Left lung (tissue), 14 donors: ENCODE measurements at places on chromosomes 5 and 9.

GRCh38 chr9:706606-707459, 134.7 kb upstream of the DMRT1 start:
- peak; percentile 65 for DNase-seq

DNA sequence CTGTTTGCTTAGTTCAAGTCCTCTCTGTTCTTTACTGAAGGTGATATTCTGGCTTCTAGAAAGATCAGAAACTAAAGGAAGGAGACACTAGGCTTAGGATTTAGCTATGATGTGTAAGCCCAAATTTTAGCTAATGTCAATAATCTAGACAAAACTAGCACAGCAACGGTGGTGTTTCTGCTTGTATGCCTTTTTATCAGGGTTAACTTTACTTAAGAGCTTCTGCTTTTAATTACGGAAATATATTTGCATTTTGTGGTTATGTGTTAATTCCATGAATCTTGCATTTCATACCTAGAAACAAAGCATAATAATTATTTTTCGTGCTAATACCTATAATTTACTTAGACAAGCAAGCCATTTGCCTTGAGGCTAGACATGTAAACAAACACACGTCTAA, 96.1 kb downstream of the PAX5 start:
- no peak for DNase-seq

- DNase-seq, result no peak
Measured at GRCh38 chr5:180785794-180786221, 16.8 kb downstream of the MGAT1 start.

GRCh38 chr5:14040542-14040941, 96.1 kb upstream of the DNAH5 start:
- no peak for DNase-seq

- DNase-seq, result no peak
Measured at GRCh38 chr5:143208781-143209510, 194.5 kb downstream of the NR3C1 start.

GRCh38 chr9:113622600-113623400, 159.3 kb downstream of the RGS3 start:
- DNase-seq, result no peak

GRCh38 chr5:174733091-174733690, 8.8 kb downstream of the MSX2 start:
- no peak for DNase-seq

DNA sequence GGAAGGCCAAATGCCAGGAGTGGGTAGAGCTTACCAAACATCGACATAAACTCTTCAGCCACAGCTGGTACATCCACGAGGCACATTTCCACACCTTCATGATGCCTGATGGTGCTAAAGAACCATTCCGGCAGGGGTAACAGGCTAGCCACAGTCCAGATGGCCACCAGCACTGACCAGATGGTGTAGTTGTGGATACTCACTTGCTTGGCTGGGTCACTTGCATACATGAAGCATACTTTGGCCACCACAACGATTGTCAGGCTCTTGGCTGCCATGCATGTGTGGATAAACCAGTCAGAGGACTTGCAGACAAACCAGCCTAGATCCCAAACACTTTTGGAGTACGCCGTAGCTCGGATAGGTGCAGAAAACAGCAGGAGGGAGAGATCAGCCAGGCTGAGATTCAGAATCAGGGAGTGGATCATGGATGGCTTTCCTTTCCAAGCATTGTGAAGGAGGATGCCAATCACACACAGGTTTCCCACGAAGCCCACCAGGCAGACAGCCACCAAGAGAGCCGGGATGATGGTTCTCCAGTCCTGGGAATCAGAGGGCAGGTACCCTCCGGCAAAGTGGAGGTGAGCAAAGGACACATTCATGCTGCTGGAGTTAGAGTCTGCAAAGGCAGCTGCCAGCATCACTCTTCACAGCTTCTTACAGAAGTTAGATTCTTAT, 378 bp downstream of the GPR151 start:
- DNase-seq, result no peak

- no peak for DNase-seq
Measured at GRCh38 chr5:109739741-109740728, 50.3 kb downstream of the MAN2A1 start.

DNA sequence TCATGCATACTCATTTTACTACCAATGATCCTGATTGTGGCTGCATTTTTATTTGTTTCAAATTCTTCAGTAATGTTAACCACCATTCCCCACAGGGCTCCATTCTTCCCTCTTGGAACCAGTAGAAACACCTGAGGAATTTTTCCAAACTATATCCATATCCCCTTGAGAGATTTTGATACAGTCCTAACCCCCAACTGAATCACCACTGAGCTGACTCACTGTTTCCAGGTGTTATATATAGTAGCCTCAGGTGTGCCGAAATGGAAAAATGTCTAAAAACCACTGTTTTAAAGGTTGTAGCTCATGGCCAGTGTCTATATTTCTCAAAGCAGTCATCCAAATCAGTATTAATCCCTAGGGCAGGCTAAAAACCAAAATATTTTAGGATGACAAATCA, 85.2 kb downstream of the MRPS27 start:
- DNase-seq, result no peak

DNA sequence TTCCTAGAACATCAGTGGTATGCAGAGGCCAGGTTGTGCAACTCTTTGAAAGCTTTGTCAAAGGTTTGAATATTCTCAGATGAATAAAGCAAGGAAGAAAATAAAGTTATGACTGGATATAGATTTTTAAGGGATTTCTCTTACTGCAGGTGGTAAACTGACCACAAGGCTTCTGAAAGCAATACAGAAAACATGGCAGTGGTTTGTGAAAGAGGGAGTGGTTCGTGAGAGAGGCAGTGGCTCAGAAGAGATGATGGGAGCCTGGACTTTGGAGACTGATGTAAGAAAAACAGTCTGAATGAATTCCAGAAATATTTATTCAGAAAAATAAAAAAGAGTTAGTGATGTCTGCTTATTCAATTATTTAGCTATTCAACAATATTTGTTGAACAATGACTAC, 380.4 kb upstream of the CTNND2 start:
- no peak for DNase-seq

DNA sequence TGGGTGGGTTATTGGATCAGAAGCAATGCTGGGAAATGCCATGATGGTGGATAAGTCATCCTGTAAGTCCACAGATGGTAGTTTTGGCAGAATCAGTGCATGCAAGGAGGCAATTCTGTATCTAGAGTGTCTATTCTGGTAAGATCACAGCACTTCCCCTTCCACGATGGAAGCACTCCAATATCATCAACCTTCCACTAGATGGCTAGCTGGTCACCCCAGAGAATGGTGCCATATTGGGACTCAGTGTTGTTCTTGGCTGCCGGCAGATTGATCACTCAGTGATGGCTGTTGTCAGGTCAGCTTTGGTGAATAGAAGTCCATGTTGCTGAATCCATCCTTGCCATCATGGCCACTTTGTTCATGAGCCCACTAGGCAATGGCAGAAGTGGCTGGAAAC, 553.5 kb downstream of the CSNK1G3 start:
- DNase-seq, result no peak

DNA sequence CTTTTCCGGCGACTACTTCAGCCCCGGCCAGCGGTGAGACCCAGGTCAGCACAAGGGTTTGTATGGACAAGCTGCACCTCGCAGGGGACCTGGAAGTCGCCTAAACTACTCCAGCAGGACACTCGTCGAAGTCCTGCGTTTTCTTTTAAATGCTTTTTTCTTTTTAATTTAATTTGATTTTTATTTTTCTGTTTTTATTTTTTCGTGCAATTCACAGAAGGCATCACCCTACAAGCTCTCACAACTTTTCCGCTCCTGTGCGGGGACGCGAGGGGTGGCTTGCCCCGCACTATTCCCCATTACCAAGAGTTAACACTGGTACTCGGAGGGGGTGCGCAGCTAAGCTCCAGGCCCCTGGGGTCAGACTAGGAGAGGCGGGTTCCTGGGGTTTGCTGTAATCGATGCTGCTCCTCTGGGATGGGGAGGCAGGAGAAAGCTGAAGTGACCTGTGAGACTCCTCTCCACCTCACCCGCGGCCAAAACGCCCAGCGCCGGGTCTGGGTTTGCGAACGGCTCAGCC, 1.3 kb downstream of the EDIL3 start:
- no peak for DNase-seq

GRCh38 chr5:147573211-147573610, 63.3 kb upstream of the DPYSL3 start:
- DNase-seq, result no peak

DNA sequence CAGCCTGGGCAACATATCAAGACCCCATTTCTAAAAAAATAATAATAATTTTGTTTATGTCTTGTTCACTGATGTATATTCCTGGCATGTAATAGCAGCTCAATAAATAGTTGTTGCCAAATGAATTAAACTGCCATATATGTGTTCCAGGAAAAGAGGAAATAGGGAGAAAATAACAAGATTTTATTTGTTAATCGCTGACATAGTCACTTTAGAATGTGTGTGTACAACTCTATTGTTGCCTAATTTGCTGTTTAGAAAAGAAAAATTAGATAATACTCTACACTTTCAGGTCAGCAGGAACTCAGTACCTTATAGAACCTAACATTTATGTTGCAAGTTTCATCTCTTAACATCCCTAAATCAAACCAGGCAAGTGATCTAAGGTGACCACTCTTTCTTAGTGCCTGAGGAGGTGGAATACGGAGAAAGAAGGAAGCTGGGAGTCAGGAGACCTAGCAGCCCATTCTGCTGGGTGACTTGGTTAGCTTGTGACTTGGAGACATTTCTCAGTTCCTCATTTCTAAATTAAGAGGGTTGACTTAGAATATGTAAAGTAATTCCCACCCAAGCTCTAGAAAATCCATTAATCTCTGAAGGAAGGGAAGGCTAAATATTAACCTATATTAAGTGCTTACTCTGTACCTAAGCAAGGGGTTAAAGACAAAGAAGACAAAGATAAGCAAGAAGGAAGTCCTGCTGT, 110.3 kb upstream of the IQGAP2 start:
- DNase-seq, result no peak

GRCh38 chr5:53029608-53030007, 40.5 kb downstream of the ITGA2 start:
- DNase-seq, result no peak

DNA sequence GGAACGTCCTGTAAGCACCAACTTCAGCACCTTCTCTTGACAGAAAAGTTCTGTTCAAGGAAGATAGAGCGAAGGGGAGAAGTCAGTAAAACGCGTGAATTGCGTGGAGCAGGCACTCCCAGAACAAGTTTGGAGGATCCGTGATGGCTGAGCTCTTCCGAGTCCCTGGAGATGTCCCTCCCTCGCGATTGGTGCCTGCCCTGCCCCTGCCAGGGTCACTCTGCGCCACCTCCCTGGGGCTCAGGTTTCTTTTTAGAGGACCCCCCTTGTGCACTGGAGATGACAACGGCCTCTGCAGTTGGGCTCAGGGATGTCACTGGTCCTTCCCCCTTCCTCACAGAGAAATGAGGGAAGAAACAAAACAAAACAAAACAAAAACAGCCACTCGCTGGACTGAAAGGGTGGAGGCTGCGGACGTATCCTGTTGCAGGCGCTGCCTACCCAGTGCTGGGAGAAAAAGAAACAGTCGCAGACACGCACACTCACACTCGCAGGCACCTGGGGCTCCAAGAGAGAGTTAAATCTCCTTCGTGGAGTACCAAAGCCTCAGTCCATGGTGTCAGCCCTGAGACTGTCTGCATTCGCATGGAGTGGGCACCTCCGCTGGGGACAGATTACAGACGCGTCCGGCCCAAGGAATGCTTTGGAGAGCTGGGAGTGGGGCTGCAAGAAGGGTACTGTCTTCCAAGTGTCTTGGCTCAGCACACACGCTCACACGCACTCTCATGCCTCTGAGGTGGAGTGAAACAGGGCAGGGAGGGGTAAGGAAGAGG, 512.7 kb downstream of the SLCO4C1 start:
- DNase-seq, result peak; percentile 10

- no peak for DNase-seq
Measured at GRCh38 chr9:130209422-130209821, 37.2 kb downstream of the NCS1 start.

- DNase-seq, result no peak
Measured at GRCh38 chr9:128689820-128690683, 1.0 kb downstream of the SET start.

DNA sequence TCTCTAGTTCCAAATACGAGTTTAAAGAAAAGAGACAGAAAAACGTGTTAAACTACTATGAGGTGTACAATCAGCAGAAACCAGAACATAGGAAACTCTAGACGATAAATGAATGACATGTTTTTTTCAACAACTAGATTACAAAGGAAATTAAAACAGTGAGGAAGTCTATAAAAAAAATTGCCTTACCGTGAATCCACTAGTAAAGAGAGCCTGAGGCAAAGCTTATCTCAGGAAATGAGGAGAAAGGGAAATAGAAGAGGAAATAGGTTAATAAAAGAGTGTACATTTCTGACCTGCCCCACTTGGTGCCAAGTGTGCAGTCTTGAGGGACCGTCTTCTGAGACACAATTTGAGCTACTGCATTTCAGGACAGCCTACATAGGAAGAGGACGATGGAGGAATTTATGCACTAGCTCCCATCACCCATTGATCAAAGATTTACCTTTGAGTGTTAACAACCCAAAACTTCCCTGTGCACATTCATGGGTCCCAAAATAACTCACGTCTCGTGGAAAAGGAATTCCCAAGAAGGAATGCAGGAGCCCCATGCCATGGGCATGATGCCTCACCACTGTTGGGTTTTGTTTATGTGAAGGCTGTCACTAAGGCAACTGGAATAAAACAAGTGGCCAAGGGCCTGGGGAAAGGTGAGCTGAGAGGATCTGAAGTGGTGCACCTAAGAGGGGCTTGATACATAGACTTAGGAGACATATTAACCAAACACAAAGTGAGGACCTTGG, 53.6 kb upstream of the SLC1A3 start:
- no peak for DNase-seq

DNA sequence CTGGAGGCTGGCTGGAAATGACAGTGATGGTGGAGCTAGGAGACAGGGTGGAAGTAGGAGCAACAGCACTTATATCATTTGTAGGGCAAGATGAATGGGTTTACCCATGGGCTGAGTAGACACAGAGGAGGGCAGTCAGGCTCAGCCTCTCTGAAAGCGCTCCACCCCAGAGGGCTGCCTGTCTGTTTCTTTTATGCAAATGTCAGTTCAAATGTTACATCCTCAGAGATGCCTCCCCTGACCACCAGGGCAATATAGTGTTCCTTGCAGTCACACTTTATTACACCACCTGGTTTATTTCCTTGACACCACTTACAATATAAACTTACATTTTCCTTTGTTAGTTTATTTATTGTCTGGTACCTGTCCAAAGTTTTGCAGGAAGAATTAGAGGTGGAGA, 159.5 kb upstream of the IL12B start:
- DNase-seq, result no peak

DNA sequence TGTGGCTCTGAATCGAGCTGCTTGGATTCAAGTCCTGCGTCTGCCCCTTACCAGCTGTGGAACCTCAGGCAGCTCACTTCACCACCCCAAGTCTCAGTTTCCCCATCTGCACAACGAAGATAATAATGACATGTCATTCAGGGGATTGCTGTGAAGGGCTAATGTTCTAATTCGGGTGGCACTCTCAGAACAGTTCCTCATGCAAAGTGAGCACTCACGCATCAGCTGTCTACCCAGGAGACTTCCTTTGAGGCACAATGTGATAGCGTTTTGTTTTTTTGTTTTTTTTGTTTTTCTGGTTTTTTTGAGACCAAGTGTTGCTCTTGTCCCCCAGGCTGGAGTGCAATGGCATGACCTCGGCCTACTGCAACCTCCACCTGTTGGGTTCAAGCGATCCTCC, 56.4 kb downstream of the NTNG2 start:
- no peak for DNase-seq
